ENCODE measurements at places on chromosomes 2 and 18. TPM values are rescaled to one million over a fixed set of nuclear protein-coding genes. Genes with fewer than 3 reads are reported as not detected.

GRCh38 chr2:9980520-9980919 is 29.0 kb downstream of the GRHL1 start:
- DNase-seq, result no peak

- no peak for DNase-seq
Observed at GRCh38 chr2:236252602-236253001, 11.6 kb downstream of the ASB18 start.

Gene RAX
- not detected for total RNA-seq

DNA sequence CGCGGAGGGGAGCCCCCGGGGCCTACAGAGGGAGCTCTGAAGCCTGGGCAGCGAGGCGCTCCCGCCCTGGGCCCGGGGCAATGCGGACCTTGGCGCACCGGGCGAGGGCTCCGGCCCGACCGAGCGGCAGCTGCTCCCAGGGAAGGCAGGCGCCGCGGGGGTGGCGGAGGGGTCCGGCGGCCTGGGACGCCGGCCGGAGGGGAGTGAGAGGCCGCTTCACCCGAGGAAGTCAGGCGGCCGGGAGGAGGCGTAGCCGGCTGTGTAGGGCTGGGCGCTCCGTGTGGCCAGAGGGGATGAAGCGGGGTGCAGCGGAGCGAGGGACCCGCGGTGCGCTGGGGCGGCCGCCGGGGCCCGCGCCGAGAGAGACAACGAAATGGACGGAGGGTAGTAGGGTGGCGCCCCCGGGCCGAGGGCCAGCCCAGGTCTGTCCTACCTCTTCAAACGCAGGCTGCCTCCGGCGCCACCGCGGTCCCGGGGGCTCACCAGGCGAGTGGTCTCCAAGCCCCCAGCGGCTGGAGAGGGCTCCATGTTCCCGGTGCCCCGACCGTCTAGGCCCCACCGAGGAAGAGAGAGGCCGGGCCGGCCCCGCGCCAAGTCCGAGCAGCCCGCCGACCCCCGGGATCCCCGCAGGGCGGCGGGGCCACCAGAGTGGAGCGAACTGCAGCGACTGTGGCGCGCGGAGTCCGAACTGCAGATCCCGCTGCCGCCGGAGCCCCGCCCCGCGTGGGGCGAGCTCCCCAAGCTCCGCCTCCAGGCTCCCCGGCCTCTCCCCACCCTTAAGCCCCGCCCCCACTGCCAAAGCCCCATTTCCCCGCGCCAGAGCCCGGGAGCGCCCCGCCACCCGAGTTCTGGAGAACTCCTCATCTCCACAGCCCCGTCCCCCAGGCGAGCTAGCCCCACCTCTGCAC is at the start of gene SLC30A3:
SLC30A3 (minus strand) TSS at position 669 of the 908 bp plus-strand sequence; CDS start at position 528, 141 bp downstream.
- no peak for DNase-seq

- no peak for DNase-seq
Observed at GRCh38 chr2:216242365-216242764, 129.9 kb downstream of the MARCHF4 start.

DNA sequence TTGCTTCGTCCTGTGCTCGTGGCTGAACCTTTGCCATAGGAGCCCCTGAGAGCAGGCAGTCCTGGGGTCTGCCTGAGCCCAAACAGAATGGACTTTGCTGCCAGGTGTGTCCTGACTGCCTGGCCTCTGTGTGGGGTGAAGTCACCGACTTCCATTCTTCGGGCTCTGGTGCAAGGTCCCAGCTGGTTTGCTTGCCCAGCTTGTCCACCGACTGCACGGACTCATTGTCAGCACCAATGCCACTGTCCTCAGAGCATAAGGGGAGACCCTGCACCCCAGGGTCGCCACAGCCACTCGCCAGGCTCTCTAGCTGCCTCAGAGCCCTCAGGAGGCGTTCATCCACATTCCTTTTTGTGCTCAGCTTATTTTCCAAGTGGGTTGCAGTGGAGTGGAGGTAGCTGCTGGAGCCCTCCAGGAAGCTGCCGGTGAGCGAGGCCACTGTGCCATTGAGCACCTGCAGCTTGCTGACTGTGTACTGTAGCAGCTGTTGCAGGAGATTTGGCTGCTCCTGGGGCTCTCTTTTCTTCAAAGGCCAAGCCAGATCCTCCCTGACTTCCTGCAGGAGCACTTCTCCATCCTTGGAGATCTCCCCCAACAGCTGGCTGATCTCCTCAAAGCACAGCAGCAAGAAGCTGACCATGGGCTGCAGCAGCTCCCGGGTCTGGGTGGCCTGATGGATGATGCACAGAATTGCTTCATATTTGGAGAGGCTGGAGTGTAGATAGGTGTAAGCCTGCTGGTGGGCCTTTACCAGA is 1.2 kb downstream of the PCARE start:
- DNase-seq, result no peak

DNA sequence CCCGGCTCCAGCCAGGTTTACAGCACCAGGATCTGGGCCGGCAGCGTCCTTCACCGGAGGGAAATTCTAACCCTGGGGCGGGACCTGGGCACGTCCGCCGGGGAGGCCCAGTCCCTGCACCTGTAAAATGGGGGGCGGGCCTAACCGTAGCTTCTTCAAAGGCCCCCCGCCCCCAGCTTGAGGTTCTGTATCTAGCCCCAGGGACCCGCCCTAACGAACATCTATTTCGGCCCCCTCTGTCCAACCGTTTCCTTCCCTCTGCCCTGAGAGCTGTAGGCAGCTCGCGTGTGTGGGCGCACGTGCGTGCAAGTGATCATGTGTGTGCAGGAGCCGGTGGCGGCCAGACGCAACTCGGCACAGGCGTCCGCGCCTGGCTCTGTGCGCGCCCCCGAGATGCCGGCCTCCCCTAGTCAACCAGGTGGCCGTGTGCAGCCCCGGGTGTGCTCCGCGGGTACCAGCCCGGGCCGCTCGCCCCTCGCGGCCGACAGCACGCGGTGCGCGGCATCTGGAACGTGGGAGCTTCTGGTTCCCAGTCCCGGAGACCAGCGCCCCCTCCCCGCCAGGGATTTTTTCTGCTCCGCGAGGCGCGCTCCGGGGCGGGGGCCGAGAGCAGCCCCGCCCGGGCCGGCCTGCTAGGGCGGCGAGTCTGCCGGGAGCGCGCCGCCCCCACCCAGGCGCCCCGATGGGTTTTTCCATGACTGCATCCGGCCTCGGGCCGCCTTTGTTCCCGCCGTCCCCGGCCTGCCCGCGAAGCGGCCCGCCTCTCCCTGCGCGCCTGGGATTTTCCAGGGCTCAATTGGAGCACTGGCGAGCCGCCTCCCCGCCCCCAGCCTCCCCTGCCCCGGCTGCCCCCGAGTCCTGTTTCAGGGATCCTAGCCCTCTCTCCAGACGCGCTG is 21.2 kb downstream of the TEX44 start:
- peak; percentile 37 for DNase-seq

DNA sequence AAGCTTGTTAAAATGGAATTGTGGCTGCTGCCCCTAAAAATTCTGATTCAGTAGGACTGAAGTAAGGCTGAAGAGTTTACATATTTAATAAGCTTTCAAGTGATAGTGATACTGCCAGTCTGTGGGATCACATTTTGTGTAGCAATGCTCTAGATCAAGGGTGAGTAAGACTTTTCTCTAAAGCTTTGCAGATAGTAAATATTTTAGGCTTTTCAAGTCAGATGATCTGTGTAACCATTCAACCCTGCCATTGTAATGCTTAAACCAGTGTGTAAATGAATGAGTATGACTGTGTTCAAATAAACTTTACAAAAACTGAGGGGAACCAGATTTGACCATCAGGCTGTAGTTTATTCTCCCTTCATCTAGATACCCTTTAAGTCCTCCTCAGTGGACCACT is 92.7 kb downstream of the PIK3C3 start:
- DNase-seq, result no peak

- no peak for DNase-seq
Observed at GRCh38 chr2:120227111-120227991, 4.2 kb upstream of the TMEM185B start.

- DNase-seq, result no peak
Observed at GRCh38 chr2:228545041-228545747, 363.7 kb upstream of the SPHKAP start.

DNA sequence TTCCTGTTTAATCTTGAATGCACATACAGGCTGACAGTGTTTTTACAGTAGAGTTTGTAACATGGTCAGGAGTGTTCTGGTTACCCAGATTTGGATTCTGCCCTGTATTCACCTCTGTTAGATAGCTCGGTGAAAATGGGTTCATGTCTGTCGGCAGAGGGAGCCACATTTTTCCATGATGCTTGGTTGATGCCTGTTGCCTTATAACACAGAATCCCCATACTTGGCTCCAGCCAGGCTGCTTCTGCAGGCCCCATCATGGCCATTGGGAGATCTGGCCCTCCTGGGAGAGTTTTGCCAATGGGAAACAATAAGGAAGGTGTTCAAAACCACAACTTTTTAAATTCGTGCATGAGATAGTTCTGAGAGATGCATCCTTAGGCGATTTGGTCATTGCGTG is 78.1 kb downstream of the WDSUB1 start:
- DNase-seq, result no peak

Gene DSG1
- total RNA-seq, result not detected

DNA sequence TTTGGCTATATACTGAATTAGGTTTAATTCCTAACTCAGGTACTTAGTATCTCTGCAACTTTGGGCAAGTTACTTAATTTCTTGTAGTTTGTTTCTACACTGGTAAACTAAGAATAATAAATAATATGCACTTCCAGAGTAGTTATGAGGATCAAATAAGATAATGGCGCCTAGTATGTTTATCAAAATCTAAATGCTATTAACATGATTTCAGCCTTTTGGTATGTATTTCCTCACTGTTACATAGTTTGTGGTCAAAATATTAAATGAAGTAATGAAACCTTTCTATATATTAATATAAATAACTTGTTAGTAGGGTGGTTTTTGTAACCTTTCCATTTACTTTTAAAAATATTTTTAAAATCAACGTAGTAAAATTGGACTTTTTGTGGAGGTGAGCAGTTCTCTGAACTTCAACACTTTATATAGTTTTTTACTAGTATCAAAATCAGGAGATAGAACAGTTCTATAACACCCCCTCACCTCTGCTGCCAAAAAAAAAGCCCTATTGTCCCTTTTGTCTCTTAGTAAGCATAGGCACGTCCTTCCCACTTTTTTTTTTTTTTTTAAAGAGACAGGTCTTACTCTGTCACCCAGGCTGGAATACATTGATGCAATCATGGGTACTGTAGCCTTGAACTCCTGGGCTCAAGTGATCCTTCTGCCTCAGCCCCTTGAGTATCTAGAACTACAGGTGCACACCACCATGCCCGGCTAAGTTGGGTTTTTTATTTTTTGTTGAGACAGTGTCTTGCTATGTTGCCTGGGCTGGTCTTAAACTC is 44.8 kb downstream of the RAB3GAP1 start:
- DNase-seq, result no peak

Gene PPP1R1C
- 2.1 TPM for total RNA-seq

Gene AMER3
- not detected for total RNA-seq

- no peak for DNase-seq
Observed at GRCh38 chr18:37986665-37987064, 421.1 kb upstream of the CELF4 start.

DNA sequence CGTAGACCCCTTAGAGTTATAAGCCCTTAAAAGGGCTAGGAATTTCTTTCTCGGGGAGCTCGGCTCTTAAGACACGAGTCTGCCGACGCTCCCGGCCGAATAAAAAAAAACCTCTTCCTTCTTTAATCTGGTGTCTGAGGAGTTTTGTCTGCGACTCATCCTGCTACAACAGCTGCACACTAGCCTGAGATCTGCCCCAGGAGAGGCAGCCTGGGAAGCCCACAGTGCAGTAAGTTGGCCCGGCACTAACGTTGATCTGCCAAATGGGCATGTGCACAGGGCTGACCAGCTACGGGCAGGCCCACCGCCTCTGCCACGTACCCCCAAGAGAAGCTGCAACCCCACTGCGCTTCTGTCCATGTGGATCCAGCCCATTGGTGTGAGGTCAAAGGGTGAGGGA is 8.4 kb upstream of the LIMS2 start:
- no peak for DNase-seq

DNA sequence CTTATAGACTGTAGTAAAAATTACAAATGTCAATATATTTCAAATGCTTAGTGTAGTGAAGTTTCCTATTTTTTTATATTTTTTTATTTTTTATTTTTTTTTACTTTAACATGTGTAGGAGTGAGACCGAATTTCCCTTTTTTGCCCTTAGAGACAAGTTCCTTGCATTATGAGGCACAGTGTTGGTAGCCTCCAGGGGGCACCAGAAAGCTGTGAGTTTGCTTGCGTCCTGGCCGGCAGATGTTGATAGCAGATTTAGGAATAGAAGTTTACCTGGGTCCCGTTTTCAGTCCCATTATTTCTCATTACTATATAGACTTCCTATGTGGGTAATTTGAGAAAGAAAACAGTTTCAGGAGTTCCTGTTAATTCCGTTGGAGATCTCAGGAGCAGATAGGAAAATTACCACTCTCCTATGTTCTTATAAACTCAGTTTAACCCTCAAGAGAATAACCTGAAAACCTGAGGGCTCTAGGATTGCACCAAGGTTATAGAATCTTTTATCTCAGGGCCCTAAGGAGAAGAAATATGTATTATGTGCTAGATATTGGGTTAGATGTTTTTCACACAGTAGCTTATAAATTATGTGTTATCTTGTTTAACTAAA is 157.5 kb upstream of the SESTD1 start:
- peak; percentile 35 for DNase-seq

GRCh38 chr2:42663106-42663780 is 94.8 kb downstream of the MTA3 start:
- DNase-seq, result peak; percentile 41

DNA sequence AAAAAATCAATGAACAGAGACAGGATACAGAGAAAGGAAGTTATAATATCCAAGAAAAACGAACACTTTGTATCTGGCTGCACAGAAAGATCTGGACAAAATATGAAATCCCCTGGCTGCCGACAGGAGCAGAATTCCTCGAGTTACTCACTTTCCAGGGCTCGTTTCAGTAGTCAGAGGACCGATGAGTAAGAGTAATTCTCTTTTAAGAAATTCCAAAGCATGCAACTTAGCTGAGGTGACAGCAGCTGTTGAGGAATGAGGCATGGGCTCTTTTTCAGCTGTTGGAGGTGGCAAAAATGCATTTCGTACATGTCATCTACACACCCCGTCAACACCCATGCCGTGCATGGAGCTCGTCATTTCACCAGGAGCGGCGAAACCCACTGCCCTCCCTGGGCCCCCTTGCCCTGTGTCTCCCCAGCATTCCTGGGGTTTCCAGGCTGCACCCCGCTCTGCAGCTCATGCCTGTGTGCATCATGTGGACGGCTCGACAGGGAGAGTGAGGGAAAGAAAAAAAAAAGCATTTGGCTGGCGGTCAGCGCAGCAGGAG is 210.8 kb upstream of the SMIM21 start:
- no peak for DNase-seq

Gene C2orf15
- 6.7 TPM for total RNA-seq

DNA sequence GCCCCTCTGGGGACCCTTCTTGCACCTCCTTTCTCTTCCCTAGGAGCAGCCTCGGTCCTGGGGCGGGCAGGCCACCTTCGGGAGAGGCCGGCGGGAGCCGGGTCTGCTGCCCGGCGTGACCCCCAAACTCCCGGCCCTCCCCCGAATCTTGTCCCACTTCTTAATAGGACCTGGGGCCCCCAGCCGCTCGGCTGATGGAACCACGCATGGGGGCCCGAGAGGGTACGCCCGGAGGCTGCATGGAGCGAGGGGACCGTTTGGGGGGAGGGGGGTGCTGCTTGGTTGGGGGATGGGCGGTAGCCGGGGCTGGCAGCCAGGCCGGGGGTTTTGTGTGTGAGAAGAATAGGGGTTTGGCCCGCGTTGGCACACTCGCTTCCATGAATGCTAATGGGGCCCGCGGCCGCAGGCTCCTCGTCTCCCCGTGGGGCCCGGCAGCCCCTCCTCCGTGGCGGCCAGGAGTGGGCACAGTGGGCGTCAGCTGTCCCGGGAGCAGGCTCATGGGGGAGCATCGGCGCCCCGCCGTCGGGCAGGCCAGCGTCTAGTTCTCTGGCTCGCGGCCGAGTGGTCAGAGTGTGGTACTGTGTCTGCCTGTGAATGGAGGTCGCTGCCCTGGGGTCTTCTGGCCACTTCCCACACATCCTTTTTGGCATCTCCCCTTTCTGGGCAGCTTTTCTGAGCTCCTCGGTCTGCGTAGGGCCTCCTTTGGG is 1.0 kb downstream of the GAREM2 start:
- DNase-seq, result no peak

Gene CRYGC
- not detected for total RNA-seq

Gene UPP2
- total RNA-seq, result not detected
